CD4-positive, alpha-beta T cell treated with Interleukin-15 for 4 hours (primary cell): ENCODE measurements at places on chromosomes 1 and 21.

DNA sequence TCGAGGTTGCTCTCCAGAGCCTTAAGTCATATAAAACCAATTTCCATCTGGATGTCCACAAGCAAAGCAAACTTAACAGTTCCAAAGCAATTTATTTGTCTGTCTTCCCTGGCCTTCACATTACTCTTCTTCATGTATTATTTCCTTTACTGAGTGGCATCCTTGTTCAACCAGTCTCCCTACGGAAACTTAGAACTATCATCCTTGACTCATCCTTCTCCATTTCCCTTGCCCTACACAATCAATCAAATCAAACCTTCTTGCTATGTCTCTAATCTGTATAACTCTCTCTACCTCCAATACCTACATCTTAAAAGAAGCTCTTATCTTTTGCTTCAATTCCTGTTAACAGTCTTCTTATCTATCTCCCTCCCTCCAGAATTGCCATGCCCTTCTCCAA is 25.4 kb downstream of the EGLN1 start:
- no peak for DNase-seq

- DNase-seq = no peak
Measured at GRCh38 chr1:214901718-214902117, 180.8 kb upstream of the KCNK2 start.

- DNase-seq = no peak
Measured at GRCh38 chr21:45145146-45145545, 70.8 kb downstream of the ADARB1 start.

GRCh38 chr21:36005018-36005417 is 55.3 kb downstream of the SETD4 start:
- no peak for DNase-seq

DNA sequence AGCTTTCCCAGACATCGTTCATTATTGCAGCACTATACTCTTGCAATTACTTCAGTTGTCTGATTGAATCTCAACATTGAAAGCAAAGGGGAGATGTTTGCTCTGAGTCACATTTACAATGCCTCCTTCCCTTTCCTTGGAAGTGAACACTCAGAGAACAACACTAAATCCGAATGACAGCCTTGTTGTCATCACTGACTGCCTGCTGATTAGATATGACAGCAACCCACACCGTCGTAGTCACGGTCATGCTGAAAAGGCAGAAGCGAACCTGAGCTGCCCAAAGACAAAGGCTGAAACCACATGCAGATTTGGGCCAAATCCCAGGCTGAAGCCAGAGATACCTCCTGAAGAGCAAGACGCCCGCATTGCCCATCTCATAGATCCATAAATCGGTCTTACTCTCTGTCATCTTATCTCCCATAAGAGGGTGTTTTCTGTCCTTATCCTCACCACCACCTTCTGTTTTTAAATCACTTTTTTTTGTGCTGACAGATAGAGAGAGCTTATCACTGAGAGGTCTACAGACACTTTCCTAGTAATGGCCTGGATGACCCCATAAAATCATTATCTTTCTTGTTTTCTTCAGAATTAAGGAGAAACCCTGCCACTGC is 47.5 kb downstream of the TMCO4 start:
- DNase-seq = no peak

- DNase-seq = no peak
Measured at GRCh38 chr1:7299329-7299799, 471.7 kb upstream of the VAMP3 start.

DNA sequence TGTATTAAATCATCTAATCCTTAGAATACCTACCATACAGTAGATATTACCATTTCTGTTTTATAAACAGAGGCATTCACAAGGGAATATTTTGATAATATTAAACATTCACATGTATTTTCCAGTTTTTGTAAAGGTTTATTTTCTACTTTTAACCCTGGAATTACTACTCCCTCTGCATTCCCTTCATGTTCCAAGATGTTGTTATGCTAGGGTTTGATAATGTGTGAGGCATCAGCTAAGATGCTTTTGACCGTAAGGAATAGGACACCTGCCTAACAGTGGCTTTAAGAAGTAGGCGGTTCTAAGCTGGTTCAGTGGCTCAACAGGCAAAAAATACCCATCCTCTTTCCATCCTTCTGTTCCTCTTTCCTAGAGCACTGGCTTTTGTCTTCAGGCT is 131.9 kb upstream of the USP24 start:
- no peak for DNase-seq

GRCh38 chr1:211559222-211560010 is 19.5 kb downstream of the SLC30A1 start:
- DNase-seq = no peak

- DNase-seq = peak; percentile 47
Measured at GRCh38 chr1:229342656-229343569, at the start of gene CCSAP. Gene CCSAP (minus strand): TSS chr1:229343047. CDS start chr1:229342465, 582 bp downstream.

GRCh38 chr1:116502671-116503314 is 68.0 kb downstream of the CD58 start:
- DNase-seq = no peak
